ENCODE measurements at places on chromosomes 12 and 14.

DNA sequence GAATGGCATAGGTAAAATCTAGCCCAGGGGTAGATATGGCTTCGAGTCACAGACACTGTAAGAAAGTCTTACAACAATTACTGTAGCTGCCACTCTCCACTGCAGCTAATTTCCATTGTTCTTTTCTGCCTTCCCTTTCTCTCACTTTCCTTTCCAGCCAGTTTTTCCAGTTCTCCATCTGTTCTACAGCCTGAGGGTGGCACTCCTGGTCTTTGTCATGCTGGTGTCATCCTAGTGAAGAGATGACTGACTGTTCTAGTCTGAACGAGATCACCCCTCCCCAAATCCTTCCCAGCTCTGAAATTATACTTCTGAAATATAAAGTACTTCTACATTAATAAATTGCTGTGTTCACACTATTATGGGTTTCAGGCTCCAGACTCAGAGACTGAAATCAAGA, 74.2 kb upstream of the CSRP2 start:
- no peak for DNase-seq

GRCh38 chr12:113075137-113075683, 18.7 kb downstream of the DTX1 start:
- no peak for DNase-seq

DNA sequence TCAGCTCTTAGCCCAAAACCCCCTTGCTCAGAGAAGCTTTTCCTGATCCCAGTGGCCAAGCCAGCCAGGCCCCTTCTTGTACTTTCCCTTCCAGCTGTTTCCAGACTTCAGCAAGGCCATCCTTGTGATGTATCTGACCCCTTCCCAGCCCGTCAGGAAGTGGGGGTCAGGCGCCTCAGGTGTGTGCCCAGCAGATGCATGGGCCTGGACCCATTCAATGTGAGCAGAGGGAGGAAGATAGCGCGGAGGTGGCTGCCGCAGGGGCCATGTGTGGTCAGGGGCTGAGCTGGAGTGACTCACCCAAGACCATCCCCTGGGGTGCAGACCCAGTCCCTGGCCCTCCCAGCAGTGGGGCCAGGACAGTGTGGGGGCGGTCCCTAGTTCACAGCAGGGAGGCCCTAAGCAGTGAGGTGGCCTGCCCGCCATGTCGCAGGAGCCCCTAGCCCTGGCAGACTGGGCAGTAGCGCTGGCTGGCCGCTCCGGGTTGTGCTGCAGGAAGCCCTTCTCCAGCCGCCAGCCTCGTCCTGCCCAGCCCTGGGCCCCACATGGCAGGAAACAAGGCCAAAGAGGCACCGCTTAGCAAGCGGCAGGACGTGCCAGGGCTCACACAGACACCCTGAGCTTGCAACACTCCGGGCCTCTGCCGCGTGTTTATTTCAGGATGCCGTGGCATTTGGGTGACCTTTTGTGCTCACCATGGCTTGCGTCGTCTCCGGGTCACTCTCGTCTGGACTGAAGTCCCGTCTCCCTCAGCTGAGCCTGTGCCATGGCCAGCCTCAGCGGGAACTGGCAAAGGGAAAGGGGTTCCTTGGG, 12.0 kb downstream of the ADSS1 start:
- DNase-seq: no peak

GRCh38 chr14:63282997-63283883, 35.5 kb downstream of the GPHB5 start:
- DNase-seq: no peak

DNA sequence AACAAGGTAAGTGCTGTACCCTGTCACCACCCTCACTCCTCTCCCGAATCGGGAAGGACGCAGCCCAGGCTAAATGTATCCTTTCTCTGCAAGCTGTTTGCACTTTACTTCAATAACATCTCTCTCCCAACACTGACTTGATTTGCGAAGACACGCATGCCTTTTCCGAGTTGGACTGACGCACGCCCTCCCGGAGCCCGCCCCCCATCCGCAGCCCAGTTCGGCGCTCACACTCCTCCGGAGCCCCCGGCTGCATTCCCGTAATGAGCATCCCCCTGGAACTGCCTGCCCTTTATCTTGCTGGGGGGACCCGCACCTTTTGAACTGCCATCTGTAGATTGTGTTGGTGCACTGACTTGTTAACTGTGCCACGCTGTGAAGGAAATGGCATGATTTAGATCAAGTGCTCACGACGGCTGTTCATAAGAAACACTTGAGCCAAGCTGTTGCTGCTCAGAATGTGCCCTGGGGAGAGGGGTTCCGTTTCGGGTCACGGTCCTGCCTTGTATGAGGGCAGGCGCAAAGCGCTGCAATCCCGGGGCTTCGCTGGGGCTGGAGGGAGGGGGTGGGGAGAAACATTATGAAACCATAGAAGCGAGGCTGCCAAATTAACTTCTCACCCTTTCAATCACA, 176.6 kb upstream of the CDKN3 start:
- DNase-seq: no peak

DNA sequence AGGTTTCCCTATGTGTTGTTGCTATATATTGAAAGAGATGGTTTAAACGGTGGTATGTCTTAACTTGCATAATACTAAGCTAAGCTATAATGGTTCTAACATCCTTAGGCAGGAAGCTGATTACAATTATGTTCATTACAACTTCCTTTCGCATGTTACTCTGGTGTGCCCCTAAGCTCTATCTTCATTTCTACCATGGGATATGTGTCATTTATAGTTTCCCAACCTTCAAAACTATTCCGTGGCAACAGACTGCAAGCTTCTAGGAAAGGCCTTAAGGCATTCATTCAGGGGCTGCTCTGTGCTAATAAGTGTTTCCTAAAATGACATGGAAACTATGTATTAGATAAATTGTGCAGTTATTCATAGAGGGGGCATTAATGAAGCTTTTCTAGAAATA, 294.6 kb downstream of the GXYLT1 start:
- no peak for DNase-seq

GRCh38 chr12:29070309-29070708, 78.8 kb upstream of the FAR2 start:
- DNase-seq: no peak

GRCh38 chr12:50597200-50598195, 92.7 kb downstream of the DIP2B start:
- no peak for DNase-seq

GRCh38 chr14:103086771-103087342, 2.8 kb downstream of the LBHD2 start:
- no peak for DNase-seq

GRCh38 chr12:33588725-33589405, 149.2 kb upstream of the SYT10 start:
- DNase-seq: no peak

- no peak for DNase-seq
These were observed 486.5 kb downstream of the EGLN3 start for GRCh38 chr14:33464254-33464962.

GRCh38 chr14:88961214-88961613, 136.8 kb downstream of the TTC8 start:
- DNase-seq: no peak

DNA sequence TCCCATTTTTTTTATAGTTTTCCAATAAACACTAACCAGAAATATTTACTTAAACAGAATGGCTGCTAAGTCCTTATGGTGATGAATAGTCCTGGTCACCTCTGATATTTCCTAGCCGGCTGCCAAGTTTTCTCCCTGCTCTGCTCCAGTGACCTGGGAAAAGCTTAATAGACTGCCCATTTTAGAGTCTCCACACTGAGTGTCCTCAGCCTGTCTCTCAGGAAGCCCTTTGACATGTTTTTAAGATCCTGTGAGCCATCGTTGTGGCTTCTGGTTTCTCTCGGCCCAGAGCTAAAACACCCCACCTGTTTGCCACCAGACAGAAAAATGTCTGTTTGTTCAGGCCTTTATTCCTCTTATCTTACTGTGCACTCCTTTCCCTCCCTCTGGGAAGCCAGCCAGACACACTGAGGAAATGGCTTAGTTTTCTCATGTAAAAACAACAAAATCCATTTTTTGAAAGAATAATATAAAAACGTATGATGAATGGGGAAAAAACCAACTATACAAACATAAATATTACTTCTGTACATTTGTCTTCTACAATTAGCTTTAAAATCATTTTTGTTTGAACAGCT, 25.4 kb upstream of the ALDH2 start:
- no peak for DNase-seq

DNA sequence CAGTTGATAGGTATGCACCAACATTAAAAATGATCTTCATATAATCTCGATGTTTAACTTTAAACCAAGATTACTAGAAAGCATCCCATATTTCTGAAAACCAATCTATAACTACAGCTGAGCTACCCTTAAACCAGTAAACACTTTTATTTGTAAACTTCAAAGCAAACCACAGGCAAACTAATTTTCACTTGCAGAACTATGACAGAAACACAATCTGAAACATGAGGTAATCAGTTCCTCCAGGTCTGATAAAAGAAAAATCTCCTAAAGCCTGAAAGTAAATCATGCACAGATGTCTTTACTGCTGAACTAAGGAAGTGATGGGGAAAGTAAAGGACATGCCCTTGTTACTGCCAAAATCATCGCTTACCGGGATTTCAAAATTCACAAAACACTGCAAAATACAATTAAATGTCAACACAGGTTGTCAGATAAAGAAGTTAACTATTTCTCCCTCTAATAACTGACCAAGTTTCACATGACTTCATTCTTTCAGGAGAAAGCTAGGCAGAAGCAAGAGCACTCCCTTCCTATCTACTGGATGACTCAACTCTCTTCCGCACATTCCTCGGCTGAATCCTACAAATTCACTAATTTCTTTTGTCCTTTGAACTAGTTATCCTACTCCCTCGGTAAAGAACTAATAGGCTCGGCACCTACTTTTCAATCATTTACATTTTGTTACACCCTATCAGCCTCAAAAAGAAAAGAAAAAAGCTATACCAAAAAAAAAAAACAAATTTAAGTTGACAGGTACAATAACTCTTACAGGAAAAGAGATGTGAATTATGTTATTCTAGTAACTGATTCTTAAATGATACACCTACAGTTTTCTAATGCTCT, 1.4 kb downstream of the EEA1 start:
- no peak for DNase-seq

GRCh38 chr14:36028218-36028617, 148.3 kb downstream of the PTCSC3 start:
- no peak for DNase-seq

DNA sequence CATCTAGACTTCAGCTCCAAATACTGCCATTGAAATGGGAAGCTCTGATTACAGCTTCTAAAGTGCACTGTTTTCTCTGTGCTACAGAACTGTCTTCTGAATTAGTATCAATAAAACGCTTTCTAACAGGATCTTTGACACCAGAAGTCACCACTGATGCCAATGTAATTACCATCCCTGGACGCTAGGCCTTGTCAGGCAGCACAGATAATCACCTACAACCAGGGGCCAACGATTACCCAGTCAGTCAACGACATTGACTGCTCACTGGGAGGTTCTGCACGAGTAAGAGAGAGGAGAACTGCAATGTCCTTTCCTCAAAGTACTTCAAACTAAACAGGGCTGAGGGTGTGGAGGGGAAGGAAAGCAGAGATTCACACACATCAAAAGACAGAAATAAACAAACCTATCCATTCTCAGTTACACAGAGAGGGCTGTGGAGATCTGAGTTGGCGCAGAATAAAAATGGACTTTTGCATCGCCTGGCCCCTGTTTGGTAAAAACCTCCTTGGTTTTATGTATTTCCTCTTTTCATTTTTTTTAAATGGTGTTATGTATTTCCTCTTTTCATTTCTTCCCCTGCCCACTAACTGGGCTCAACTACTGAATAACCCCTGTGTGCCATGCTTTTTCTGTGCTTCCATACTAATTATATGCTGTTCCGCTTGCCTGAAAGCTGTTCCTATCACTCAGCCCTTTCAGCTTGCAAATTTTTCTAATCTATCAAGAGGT, 492.2 kb downstream of the APAF1 start:
- no peak for DNase-seq

DNA sequence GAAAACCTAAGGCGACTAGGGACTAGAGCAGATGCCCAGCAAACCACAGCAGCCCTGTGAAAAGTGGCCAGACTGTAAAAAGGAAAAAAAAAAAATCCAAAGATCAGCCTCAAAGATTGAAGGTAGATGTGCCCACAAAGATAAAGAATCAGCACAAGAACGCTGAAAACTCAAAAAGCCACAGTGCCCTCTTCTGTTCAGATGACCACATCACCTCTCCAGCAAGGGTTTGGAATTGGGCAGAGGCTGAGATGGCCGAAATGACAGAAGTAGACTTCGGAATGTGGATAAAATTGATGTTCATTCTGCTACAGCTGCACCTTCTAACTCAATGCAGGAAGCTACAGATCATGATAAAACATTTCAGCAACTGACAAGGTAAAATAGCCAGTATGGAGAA, 154.4 kb downstream of the GPHN start:
- DNase-seq: no peak

DNA sequence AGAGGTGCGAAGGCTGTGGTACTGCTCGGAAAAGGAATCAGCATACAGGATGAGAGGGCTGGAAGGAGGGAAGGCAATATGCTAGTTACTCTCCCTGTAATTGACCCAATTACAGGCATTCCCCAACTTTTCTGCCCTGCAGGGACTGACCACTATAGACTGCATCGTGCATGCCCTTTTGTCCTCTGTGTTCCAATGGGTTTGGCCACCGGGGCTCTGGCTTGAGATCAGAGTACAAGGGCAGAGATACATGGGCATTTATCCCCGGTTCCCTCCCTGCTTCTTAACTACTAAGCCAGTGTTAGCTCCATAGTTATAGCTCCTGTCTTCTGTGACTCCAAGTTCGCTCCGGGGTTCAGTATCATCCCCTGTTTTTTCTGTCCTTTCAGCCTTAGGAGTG, 59.7 kb downstream of the GTF2A1 start:
- no peak for DNase-seq

DNA sequence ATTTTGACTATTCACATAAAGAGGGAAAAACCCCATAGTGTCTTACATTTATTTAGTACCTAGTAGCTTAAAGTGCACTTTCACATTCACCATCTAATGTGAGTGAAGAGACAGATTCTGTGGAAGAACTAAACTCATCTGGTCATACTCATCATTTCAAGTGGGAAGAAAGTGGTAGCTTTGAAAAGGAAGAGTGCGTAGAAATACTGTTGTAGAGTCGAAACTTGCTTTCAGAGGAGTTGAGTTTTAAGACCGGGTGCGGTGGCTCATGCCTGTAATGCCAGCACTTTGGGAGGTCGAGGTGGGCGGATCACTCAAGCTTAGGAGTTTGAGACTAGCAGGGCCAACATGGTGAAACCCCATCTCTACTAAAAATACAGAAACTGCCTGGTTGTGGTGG, 222.2 kb downstream of the ERC1 start:
- DNase-seq: no peak

- DNase-seq: no peak
These were observed 25.7 kb downstream of the JKAMP start for GRCh38 chr14:59510001-59510400.
